ENCODE measurements at places on chromosomes 6 and 20.
A peak's percentile ranks its signal among the peaks of the same experiment; 100 is the strongest.

DNA sequence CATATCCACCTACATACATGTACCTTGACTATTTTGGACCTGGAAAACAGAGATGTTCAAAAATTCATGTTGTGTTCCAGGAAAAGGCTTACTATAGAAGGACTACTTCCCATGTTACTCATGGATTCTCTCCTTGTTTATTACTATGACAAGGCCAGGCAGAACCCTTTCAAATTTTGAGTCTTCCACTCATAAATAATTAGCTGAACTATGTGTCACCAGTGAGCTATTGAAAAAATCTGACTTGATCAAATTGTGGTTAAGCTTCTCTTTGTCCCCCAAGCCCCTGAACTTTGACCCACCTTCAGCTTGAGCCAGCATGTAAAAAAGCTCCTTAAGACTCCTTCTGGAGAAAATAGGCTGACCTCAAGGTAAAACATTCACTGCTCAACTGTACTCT is 1142.8 kb upstream of the EYS start:
- DNase-seq: no peak

DNA sequence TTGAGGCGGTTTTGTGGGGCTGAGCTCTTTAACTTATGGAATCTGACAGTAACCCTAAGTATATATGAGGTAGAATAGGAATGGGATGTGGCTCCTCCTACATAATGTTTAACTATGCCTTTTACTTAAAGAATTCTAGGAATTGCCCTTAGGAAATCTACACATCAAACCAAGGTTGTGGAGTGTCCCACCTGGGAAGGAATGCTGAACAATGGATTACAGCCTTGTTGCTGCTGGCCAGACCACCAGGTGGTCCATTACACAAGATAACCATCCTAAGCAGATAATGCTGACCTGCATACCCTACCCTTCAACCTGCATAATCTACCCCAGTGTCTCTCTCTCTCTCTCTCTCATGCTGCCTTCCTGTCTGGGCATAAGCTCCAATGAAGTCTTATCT is 35.0 kb upstream of the SLC22A16 start:
- peak; percentile 91 for DNase-seq

DNA sequence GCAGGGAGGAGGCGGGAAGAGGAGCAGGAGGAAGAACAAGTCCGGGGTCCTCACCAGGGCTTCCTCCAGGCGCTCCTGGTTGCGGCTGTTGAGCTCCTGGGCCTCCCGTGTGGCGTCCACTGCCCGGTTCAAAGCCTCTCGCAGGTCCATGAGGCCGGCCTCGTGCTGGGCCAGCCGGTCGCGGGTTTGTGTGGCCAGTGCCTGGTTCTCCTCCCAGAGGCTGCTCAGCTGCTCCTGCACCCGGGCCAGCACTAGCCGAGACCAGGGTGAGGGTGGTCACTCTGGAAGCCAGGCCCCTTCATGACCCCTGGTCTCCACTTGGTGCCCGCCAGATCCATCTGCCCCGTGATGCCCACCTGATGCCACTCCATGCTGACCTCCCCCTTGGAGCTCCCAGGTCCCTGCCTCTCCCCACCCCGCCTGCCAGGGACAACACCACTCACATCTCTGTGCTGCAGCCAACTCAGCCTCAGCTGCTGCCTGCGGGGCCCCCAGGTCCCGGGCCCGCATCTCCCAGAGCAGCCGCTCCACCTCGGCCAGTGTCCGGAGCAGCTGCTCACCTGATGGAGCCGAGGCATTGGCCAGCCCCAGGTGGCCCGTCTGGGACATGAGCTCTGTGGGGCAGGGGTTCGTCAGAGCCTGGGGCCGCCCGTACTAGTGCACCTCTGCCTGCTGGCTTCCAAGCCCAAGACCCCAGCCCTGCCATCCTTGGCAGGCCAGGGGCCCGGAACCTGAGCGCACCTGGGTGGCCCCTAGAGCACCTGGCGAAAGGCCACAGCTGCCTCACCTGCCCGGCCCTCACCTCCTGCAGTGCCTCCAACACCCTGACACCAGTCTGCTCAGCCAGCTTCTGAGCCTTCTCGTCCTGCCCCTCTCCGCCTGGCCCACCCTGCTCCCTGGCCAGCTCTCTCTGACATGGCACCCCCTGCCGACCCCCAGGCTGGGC is 15.9 kb downstream of the ADRM1 start:
- no peak for DNase-seq

DNA sequence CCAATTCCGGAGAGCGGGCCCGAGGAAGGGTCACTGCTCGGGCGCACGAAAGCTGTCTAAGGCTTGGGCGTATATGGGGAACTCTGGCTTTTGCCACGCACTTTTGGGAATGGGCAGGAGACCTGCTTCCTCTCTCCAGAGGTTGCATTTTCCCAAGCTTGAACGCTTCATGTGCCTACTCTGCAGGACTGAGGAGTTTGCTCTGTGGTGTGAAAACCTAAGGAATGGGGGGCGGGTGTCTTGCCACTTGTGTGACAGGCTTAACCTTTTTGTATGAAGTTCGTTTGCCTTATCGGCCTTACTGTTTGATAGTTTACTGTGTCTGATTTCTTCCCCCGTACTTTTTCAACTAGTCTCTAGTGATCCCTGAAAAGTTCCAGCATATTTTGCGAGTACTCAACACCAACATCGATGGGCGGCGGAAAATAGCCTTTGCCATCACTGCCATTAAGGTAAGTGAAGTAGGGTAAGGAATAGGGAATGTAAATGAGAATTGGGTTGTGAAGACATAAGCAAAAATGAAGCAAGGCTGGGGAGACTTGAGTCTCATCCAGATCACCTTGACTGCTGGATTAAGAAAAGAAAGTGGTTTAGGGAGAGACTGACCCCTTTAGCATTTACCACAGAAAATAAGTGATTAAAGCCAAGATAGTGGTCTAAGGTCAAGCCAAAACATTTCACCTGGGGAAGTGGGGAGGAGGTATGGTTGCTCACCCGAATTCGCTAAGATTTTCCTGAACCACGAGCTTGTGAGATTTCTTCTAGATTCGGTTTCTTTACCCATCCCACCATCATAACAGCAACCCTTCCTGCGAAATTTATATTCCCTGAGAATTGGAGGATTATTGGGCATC is 627 bp downstream of the RPS18 start:
- DNase-seq: no peak

- DNase-seq: no peak
These were observed 45.1 kb downstream of the OR2B6 start for GRCh38 chr6:28002161-28002560.

GRCh38 chr20:7703996-7704395 is 236.3 kb downstream of the HAO1 start:
- DNase-seq: no peak

DNA sequence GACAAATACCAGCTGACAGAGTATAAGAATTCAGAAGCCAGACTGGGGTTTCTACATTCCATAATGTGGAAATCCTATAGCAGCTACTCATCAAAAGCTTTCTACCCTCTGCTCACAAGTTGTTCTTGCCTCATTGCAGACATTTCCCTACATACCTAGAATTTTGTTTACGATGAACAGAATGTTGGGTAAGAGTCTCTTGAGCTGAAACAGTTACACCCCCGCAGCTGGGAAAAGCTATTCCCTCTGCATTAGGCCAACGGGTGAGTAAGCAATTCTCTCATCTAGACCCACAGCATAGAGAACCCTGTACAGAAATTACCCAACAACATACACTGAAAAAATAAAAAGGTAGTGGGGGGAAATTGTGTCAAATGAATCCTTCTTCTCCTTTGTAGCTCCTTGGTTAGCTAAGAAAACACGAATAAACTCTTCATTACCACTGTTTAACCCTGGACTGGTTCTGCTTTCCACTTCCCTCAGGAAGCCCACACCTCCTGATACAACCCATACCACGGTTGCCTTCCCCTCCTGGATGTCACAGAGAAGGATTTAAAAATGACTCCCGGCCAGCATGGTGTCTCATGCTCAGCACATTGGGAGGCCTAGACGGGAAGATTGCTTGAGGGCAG is 215.0 kb upstream of the SHLD1 start:
- DNase-seq: no peak

DNA sequence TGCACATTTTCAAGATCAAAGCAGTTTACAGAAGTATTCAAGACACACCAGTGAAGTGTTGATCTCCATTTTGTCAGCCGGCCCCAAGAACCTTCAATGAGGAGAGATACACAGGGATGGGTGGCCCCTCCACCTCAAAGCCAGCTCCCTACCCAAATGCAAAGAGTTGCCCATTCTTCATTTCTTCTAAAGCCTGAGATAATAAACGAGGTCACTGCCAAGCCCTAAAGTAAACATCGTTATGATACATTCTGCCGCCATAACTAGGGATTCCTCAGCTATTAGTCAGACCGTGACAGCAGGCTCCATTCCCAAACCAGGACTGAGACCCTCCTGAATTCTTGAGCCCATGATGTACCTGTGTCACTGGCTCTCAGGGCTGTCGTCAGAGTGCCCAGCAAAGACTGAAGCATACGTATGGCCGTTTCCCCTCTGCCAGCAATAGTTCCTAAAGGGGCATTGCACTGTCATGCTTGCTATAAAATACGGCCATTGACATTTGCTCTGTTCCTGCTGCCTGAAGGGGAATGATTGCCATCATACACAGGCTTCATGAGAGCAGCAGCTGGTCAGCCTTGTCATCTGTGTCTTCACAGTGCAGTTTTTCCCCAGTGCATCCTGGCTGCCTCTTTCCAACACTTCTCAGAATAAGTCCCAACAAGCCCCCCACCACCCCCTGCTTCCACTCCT is 41.7 kb downstream of the ISM1 start:
- no peak for DNase-seq

DNA sequence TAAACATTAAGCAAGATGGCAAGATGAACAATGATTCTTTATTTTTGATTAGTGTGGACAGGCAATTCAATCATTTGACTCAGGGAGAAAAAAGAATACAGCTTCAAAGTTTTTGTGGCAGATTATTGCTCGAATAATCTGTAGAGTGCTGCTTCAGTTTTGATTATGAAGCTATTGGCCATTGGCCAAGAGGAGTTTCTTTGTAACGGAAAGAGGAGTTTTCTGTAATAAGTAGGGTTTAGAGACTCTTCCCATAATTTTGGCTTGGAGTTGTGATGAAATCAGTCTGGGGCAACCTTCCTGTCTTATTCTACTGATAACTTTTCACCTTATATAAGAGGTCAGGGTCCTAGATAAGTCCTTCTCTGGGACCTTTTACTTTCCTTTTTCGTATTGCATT is 256.7 kb upstream of the RAB32 start:
- DNase-seq: no peak

- no peak for DNase-seq
These were observed 27.9 kb upstream of the CCR6 start for GRCh38 chr6:167094820-167095637.

GRCh38 chr6:152313542-152314482 is 323.4 kb downstream of the SYNE1 start:
- no peak for DNase-seq

- DNase-seq: no peak
These were observed 248.4 kb upstream of the IRAK1BP1 start for GRCh38 chr6:78618970-78619369.

- no peak for DNase-seq
These were observed at the start of gene BHLHE23 for GRCh38 chr20:63006540-63007359. BHLHE23 (minus strand) TSS chr20:63006964; CDS start chr20:63006774, 190 bp downstream.

GRCh38 chr6:20998748-20999448 is 464.6 kb downstream of the CDKAL1 start:
- DNase-seq: no peak

- no peak for DNase-seq
These were observed 185.1 kb downstream of the CLIC5 start for GRCh38 chr6:45830441-45831139.

DNA sequence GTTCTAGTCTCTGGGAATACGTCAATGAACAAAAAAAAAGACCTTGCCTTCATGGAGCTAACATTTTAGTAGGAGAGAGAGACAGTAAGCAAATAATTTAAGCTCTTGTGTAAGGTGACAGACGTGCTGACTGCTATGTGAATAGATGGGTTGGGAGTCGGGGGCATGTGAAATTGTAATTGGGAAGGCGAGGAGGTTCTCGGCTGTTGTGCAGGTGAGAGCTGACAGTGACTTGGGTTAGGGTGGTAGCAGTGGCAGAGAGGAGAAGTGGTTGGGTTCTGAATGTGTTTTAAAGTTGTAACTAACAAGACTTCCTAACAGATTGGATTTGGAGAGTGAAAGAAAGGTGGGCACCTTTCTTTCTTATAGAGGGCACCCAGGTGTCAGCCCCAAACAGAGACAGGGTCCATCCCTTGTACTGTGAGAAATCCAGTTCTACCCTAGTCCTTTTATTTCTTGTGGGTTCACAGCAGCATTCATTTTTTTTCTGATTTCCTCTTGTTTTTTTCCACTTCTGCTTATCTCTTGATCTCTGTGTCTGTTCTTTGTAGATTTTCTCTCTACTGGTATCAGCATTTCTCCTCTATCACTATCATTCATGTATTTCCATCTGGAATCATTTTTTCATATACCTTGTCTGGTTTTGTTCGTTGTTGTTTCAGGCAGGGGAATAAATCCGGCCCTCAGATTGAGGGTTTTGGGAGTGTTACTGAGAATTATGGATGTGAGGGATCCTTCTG is 15.4 kb upstream of the MYLK2 start:
- DNase-seq: no peak

DNA sequence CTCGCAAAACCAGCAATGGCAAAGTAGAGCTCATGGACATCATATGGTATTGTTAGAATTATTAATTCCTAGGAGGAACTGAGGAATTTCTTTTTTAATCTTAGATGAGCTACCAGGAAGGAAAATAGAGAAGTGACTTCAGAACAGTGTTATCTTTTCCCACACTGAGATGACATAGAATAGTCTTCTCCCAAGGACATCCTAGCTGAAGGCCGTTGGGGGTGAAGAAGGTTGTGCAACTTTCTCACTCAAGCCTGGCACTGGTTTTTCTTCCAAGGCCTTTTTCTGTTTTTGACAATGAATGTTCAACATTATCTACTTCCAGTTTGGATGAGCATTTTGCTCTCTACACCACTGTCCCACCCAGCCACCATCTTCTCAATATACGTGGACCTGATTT is 35.8 kb upstream of the MAS1 start:
- no peak for DNase-seq

- no peak for DNase-seq
These were observed 17.4 kb upstream of the PRDM13 start for GRCh38 chr6:99589290-99589672.

GRCh38 chr20:10113746-10114145 is 79.0 kb downstream of the ANKEF1 start:
- no peak for DNase-seq

DNA sequence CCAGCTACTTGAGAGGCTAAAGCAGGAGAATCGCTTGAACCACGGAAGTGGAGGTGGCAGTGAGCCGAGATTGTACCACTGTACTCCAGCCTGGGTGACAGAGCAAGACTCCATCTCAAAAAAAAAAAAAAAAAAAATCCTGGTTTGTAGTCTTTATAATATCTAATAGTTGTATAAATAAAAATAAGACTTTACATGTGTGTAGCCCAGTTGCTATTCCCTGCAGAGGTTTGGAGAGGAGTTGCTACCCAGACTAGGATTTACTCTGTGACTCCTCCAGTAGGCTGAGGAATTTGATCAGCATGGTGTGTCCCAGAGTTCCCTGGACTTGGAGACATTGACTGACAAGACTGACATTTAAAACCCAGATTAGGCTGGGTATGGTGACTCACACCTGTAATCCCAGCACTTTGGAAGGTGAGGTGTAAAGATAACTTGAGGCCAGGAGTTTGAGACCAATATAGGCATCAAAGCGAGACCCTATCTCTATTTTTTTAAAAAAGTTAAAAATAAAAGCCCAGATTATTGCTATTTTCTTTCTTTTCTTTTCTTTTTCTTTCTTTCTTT is 10.2 kb downstream of the CHMP4B start:
- no peak for DNase-seq

GRCh38 chr6:54614499-54615195 is 231.9 kb upstream of the FAM83B start:
- no peak for DNase-seq
